ENCODE measurements at places on chromosomes 12 and 14.

- DNase-seq: no peak
These were observed 18.7 kb upstream of the HDAC7 start for GRCh38 chr12:47838286-47838931.

DNA sequence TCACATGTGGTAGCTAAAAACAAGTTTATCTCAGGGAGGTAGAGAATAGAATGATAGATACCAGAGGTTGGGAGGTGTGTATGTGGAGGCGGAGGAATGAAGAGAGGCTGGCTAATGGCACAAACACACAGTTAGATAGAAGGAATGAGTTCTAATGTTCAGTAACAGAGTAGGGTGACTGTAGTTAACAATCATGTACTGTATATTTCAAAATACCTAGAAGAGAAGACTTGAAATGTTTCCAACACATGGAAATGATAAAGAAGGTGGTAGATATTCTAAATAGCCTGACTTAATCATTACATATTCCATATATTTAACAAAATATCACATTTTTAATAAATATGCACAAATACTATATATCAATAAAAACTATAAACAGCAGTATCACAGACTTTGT is 8.9 kb upstream of the IFNG-AS1 start:
- no peak for DNase-seq

- peak; percentile 6 for DNase-seq
These were observed at the start of gene PLEK2 for GRCh38 chr14:67411820-67412421. PLEK2 (minus strand) TSS chr14:67412165; CDS start chr14:67412059, 106 bp downstream.

DNA sequence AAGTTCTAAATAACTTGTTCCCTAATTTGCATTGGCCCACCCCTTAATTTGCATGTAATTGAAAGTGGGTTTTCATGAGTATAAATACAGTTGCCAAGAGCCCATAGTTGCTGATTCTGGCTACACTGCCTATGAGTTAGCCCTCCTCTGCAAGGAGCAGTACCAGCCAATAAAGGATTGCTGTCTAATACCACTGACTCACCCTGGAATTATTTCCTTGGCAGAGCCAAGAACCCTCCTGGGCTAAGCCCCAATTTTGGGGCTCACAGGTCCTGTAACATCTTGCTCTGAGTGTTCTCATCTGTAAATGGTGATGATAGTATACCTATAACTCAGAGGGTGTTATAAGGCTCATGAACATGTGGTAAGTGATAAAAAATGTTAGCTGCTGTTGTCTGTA is 6.8 kb downstream of the TTC8 start:
- no peak for DNase-seq

- no peak for DNase-seq
These were observed 12.6 kb downstream of the KCNH5 start for GRCh38 chr14:63032641-63033040.
